ENCODE measurements at places on chromosomes 11 and 22.

DNA sequence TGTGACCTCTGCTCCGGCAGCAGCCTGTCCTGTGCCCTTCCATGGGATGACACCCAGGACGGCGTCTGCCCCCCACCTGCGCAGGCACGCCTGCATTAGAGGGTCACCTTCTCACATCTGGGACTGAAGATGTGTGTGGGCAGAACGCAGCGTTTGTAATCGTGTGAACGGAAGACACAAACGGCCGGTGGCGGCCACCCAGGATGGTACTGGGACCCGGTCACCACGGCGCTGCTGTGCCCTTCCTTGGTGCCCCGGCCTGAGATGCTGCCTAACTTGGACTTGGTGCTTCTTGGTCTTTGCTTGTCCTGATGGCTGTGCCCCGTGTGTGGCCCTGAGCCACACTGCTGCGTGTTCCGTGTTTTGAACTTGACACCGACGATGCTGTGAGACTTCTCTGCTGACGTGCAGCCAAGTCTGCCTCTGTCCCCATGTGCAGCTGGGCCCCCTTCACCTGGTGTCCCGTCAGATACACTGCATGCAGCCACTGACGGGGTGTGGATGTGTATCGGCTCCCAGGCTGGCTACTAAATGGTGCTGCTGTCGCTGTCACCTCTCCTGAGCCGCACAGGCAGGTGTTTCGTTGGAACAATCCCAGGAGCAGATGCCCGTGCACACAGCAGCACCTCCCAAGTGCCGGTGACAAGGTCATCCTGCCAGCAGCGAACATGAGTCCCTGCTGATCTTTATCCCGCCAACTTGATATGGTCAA is 21.4 kb downstream of the YPEL1 start:
- no peak for DNase-seq

- peak; percentile 77 for DNase-seq
Observed at GRCh38 chr11:84993386-84993785, 633.8 kb downstream of the DLG2 start.

DNA sequence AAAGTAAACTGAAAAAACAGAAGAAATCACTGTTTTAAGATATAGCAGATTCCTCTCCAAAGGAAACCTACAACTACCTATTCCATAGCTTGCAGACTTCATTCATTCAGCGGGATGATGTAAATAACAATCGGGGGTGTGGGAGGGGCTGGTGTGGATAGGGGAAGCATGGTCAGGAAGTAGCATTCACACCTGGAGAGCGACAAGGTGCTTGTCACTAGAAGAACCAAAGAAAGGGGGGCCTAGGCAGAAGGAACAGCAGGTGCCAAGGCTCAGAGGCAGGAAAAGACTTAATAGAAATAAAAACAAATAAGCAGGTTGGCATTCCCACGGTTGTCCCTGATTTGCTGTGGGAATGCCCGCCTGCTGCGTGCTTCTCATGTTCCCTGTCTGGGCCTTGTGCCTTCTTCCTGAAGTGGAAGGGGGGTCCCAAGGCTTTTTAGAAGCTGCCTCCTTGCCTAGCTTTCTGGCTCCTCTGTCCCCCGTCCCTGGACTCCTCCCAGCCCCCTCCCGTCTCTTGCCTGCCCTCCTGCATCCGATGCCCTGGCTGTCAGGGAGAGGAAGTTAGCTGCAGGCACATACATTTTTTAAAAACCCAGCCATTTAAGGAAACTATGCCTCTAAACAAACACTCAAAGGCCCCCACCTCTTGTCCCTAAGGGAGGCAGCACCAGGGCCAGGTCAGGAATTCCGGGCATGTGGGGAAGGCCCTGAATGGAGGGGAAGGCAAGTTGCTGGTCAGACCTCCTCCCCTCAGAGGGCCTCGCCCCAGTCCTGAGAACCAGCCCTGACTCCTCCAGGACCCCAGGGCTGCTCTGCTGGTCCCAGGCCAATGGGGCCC is 54.7 kb upstream of the PRDM11 start:
- DNase-seq = no peak

GRCh38 chr11:104319396-104319795 is 155.4 kb upstream of the PDGFD start:
- no peak for DNase-seq

- DNase-seq = no peak
Observed at GRCh38 chr11:133844217-133844616, 1.1 kb downstream of the SPATA19 start.

- no peak for DNase-seq
Observed at GRCh38 chr22:24406322-24407277, 20.8 kb upstream of the ADORA2A start.

DNA sequence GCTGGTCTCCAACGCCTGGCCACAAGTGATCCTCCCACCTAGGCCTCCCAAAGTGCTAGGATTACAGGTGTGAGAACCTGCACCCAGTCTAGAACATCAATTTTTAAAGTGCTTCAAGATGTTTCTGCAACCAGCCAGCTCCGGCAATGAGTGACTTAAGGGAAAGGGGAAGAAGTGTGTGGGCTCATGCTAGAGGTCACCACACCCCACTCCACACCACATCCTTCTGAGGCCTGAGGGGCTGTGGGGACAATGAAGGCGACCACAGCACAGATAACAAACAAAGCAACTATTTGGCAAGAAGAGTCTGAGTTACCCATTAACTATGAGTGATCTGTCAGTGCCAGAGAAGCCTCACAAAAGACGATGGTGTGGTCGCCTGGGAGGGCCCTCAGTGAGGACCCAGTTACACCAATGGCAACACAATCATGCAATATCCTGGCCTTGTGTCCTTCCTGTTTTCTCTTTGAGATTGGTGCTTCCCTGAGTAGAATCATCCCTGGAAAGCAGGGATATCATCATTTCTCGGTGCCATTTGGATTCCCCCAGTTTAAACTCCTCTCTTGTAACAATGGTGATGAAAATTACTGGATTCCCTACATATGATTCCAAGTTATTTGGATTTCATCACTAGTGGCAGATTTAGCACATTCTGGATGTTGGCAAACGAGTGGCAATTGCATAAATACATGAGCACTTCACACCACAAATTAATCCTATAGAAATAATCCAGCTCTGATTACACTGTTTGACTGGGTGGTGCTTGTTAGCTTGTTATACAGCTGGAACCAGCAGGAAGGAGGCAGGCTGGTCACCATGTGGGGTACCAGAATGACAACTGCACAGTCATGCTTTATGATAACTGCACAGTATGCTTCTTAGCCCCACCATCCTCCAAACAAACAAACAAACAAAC is 18.4 kb downstream of the ABTB2 start:
- DNase-seq = no peak

GRCh38 chr11:93520726-93521509 is 22.3 kb downstream of the SMCO4 start:
- no peak for DNase-seq

DNA sequence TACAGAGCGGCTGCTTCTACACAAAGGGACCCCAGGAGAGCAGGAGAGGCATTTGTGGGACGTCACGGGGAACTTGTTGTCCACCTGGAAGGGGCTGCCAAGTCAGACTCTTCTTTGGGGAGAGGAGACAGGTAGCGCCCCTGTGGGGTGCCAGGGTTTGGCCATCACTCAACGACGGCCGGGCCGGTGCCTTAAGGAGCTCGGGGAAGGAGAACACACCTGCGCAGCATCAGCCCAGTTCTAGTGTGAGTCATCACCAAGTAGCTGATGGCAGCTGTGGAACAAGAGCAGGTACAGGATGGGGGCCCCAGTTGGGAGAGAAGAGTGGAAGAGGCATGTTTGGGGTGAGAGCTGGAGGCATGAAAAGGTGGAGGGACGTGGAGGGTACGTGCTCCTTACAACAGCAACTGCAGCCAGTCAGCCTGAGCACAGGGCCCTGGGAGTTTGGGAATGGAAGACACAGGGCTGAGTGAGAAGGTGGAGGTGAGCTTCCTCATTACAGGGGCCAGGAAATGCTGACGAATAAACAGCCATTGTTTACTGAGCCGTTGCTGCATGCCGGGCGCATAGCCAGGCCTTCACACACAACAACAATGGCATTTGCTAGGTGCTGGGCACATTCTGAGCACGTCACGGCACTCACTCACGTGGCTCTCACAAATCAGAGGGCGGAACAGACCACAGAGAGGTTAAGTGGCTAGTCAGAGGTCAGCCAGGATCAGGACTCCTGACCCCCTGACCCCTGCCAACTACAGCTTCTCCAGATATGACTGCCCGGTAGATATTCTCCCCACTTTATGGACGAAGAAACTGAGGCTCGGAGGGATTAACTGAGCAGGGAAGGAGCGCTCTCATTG is 29.1 kb upstream of the TP53I11 start:
- no peak for DNase-seq

DNA sequence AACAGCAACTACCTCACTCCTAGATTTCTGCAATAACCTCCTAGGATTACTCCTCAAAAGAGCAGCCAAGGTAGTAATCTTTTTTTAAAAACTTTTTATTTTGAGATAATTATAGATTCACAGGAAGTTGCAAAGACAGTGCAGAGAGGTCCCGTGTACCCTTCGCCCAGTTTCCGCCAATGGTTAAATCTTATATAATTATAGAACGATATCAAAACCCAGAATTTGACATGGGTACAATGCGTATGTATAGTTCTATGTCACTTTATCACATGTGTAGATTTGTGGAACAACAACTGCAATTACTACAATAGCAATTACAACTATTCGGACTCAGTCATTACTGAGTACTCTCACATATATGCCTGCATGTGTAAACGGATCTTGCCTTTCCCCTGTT is 94.8 kb upstream of the APOA1 start:
- DNase-seq = no peak

DNA sequence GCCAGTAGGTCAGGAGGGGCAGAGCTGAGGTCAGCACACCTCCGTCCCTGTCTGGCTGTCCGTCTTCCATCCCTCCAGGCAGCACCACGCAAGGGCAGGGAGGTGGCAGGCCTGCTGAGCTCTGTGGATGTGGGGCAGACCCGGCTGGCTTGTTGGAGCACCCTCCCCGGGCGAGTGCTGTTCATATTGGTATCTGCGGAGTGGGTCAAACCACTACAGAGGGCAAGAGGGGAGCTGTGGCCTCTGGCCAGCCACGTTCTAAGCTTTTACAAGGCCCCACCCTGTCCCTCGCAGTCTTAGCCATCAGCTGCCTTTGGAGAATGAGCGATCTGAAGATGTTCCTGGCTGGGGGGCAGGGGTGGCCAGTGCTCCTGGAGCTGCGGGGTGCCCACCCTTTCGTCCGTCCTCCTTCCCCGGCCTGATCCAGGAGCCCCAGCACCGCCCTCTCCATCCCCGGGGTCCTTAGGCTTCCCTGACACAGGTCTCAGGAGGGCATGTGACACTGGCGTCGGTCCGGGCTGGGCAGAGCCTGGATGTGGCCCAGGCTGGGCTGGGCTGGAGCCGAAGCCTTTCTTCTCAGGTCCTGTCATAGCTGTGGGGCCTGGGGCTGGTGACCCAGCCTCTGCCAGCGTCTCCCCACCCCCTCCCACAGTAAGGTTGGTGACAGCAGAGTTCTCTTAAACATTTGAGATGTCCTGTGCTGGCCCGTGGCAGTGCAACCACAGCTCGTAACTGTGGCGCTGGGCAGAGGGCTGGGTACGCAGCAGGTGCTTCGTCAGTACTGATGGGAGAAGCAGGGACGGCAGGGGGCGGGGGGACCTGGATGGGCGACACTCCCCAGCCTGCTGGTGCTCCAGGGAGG is 31.7 kb upstream of the GRAMD4 start:
- peak; percentile 57 for DNase-seq

- no peak for DNase-seq
Observed at GRCh38 chr11:70048279-70049024, 29.7 kb upstream of the ANO1 start.

GRCh38 chr11:116458546-116458945 is 314.2 kb downstream of the BUD13 start:
- DNase-seq = no peak

- DNase-seq = no peak
Observed at GRCh38 chr11:77193911-77194830, 66.1 kb downstream of the MYO7A start.

DNA sequence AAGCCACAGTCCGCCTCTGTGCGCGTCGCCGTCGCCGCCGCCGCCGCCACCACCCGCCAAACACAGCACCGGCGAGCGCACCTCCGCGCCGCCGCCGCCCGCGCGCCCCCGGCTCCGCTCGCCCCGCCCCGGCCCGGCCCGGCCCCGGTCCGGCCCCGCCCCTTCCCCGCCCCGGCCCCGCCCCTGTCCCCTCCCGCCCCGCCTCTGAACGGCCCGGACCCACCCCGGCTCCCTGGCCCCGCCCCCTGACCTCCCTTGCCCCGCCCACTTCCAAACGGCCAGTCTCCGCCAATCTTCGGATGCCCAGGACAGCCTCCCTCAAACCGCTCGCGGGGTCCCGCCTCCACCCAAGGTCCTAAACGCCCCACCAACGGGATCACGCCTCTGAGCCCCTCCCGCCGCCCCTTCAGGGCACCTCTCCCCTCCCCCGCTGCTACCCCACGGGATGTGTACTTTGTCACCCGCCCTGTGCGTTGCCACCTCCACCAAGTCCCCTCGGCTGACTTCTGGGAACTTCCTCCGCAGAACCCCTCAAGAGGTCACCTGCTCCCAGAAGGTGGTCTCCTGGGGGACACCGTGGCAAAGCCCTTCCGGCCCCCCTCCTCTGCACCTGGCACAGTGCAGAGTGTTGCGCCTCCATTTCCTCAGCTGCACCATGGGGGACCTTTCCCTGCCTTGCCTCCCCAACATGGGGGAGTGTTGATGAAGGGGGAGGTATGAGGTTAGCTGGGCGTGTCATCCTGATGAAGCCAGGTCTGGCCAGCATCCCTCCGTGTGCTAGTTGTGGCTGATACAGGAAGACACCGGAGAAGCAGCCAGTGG is at the start of gene KIAA0930:
TSS of gene KIAA0930 (minus strand) at position 85 of the 822 bp plus-strand sequence. CDS start 191 bp downstream, outside the sequence.
- peak; percentile 88 for DNase-seq

- no peak for DNase-seq
Observed at GRCh38 chr11:65781962-65782815, 1.4 kb upstream of the AP5B1 start.

GRCh38 chr11:100914415-100915110 is 215.1 kb downstream of the PGR start:
- DNase-seq = no peak

DNA sequence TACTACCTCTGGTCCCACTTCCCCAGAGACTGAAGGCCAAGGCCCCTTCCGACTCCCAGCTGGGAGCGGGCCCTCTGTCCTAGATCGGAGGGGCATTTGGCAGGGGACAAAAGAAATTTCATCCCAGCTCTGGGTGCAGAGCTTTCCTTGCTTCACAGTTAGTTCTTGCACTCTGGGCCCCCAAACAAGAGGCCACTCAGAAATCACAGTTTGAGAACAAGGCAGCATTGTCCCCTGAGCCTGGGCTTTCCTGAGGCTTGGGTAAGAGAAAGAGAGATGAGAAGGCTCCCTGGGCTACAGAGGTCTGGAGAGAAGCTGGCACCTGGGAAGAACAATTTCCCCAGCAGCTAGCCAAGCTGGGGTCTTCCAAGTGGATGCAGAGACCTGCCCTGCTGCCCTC is 71.8 kb upstream of the NCAM1 start:
- DNase-seq = no peak
